ENCODE measurements at places on chromosomes 5 and 9. TPM values are rescaled to one million over a fixed set of nuclear protein-coding genes. Genes with fewer than 3 reads are reported as not detected.

ZNF658 gene
- 2.2 TPM for total RNA-seq

ZNF483 gene
- total RNA-seq: 0.17 TPM

ALDOB gene
- not detected for total RNA-seq

INSL4 gene
- not detected for total RNA-seq

AHRR gene
- 10.6 TPM for total RNA-seq

SAPCD2 gene
- 21.9 TPM for total RNA-seq

BTNL8 gene
- not detected for total RNA-seq

C5orf24 gene
- 25.9 TPM for total RNA-seq

PCDHA13 gene
- not detected for total RNA-seq

TRPM6 gene
- total RNA-seq: under 0.01 TPM

FAM221B gene
- not detected for total RNA-seq

PCDHGC4 gene
- 0.17 TPM for total RNA-seq

APBB3 gene
- total RNA-seq: 10.9 TPM

PCA3 gene
- not detected for total RNA-seq

GARIN3 gene
- total RNA-seq: not detected

GRIA1 gene
- 1.5 TPM for total RNA-seq

KCNV2 gene
- not detected for total RNA-seq

CMBL gene
- 3.4 TPM for total RNA-seq

ZFP2 gene
- 0.67 TPM for total RNA-seq

ANKRD34B gene
- not detected for total RNA-seq

STK32A gene
- total RNA-seq: under 0.01 TPM

TMOD1 gene
- total RNA-seq: 0.17 TPM

CCDC171 gene
- 1.5 TPM for total RNA-seq

SLC4A9 gene
- total RNA-seq: not detected

NEURL1B gene
- total RNA-seq: 6.2 TPM

TTC1 gene
- 45.7 TPM for total RNA-seq

IFNA7 gene
- total RNA-seq: not detected

TAF11L8 gene
- not detected for total RNA-seq

Measured in bronchus fibroblast of lung (primary cell).